ENCODE measurements at places on chromosomes 5 and 9.

- peak; percentile 32 for DNase-seq
Measured at GRCh38 chr5:117131876-117132275, 557.3 kb upstream of the SEMA6A start.

DNA sequence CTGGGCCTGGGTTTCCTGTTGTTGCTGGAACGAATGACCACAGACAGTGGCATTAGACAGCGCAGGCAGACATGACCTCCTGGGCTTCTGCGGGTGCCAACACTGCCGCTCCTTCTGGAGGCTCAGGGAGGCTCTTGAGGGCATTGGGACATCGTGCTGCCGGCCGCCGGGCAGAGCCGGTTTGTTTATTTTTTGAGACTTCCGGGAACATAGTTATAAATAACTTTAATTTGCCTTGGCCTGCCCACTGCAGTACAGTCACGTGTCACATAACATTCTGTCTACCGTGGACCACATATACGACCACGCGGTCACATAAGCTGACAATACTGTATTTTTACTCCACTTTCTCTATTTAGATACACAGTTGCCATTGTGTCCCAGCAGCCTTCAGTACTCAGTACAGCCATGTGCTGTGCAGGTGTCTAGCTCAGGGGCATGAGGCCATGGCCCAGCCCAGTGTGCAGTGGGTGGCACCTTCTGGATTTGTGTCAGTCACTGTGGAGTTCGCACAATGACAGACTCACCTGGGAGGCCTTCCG lies 8.2 kb upstream of the TOR4A start:
- no peak for DNase-seq

GRCh38 chr5:98504505-98504904 lies 269.0 kb upstream of the RGMB start:
- DNase-seq: no peak

DNA sequence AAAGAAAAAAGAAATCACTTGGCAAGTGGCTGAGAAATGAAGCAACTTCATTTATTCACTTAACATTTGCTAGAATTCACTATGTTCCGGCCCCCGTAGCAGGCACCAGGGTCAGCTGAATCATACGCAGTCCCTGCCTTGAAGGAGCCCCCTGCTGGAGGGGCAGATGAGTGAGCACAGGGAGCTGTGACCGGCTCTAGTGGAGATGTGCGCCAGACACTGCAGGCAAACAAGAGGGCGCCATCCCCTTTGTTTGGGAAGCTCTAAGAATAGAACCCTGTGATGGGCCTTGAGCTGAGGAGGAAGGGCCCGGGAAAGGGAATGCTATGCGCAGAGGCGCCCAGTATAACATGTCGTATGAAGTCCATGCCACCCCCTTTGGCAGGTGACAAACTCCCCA lies 20.2 kb upstream of the RPL26L1 start:
- DNase-seq: no peak

- DNase-seq: no peak
Measured at GRCh38 chr9:12368569-12368968, 324.6 kb upstream of the TYRP1 start.
